Left lung (tissue), 14 donors: ENCODE measurements at places on chromosomes 6 and 20. TPM values are rescaled to one million over a fixed set of nuclear protein-coding genes. Genes with fewer than 3 reads are reported as not detected.

The C6orf58 gene
- 0.74 TPM for polyA plus RNA-seq

GRCh38 chr6:160177220-160177619 lies 55.6 kb downstream of the SLC22A1 start:
- no peaks in the 10 kb centered on the region for H3K4me1 ChIP-seq
- H3K27ac ChIP-seq: no peak overlapping the region
- H3K4me3 ChIP-seq: no peak overlapping the region
- DNase-seq: no peak
- H3K27me3 ChIP-seq: no peaks in the 10 kb centered on the region

GRCh38 chr20:63412889-63413288 lies 51.7 kb upstream of the CHRNA4 start:
- H3K36me3 ChIP-seq: no peaks in the 10 kb centered on the region
- no peaks in the 10 kb centered on the region for H3K4me1 ChIP-seq
- H3K4me3 ChIP-seq: no peak overlapping the region
- peaks cover 81% of the 10 kb centered on the region for H3K27me3 ChIP-seq
- no peak overlapping the region for H3K27ac ChIP-seq

DNA sequence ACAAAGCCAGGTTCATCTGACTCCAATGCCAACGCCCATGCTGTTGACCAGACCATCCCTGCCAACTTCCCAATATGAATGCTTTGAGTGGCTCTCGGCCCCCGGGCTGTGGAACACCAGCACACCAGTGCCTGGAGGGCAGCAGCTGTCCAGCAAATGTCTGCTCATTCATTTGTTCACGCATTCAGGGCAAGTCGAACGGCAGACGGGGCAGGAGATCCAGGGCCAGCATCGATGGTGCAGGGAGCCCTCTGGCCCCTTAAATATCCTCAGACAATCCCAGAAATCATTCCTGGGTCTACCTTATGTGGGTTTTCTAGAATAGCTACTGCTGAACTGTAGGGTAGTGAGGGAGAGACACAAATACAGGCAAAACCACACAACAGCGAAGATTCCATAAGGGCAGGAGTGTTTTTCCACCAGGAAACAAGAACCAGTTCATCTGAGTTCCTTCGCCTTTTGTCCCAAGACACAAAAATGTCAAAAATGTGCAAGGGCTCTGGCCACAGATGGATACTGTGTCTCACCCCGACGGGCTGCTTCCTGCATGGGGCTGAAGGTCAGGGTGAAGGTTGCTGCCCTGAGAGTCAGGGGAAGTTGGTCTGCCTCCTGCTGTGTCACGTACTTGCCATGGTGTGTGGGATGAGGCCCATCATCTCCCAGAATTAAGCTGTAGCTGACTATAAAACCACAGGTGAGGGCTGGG lies 15.5 kb downstream of the RIPOR3 start:
- DNase-seq: no peak
- H3K4me1 ChIP-seq: no peaks in the 10 kb centered on the region

The LGSN gene
- polyA plus RNA-seq: 0.67 TPM

DNA sequence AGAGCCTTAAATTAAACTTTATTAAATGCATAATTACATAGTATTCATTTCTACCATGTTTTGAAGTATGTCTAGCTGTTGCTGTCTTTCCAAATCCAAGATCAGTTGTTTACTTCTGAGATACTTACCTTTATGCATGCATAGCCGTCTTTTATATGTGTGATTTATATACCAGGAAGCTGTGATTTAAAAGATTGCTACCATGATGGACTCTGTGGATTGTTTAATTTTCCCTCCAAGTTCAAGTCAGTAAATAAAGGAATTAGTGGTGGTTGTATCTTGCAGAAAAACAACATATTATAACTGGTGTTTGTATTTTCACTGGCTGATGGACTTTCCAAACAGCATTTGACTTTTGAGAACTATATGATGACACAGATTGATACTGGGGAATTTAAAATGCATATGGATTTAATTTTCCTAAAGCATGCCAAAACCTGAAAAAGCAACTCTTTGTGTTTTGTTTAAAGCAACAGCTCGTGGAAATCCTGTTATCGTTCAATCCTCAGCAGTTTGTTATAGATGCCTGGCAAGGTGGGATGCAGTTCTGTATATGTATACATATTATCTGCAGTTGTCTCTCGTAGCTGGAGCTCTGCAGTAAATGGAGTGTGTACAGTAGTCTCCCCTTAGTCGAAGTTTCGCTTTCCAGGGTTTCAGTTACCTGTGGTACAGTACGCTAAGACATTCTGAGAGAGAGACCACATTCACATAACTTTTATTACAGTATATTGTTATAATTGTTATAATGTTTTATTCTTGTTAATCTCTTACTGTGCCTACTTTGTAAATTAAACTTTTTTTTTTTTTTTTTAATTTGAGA lies 77.1 kb downstream of the CBFA2T2 start:
- H3K4me3 ChIP-seq: no peak overlapping the region
- no peaks in the 10 kb centered on the region for H3K27me3 ChIP-seq
- H3K27ac ChIP-seq: no peak overlapping the region
- no peaks in the 10 kb centered on the region for H3K36me3 ChIP-seq

DNA sequence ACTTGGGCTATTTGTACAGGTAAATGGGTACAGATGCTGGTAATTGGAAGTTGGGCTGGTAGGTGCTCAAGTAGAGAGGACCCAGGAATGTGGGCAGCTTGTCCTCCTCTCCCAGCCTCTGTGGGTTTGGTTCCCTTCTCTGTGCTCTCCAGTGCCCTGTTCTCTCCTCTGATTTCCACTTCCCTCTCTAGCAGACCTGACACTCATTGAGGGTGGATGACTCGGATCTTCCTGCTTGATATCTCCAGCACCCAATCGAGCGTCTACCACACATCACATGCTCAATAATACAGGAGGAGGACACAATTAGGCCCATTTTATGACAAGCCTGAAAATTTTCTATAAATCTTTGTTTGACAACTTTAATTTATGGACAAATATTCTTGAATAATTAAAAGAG lies 23.7 kb downstream of the CST1 start:
- H3K27me3 ChIP-seq: no peaks in the 10 kb centered on the region
- DNase-seq: no peak
- H3K4me1 ChIP-seq: no peaks in the 10 kb centered on the region
- no peaks in the 10 kb centered on the region for H3K36me3 ChIP-seq
- H3K27ac ChIP-seq: no peak overlapping the region

- no peak for DNase-seq
- H3K27ac ChIP-seq: no peak overlapping the region
These were observed 49.7 kb upstream of the IPCEF1 start for GRCh38 chr6:154406301-154406700.

GRCh38 chr6:130466052-130466747 lies 100.4 kb downstream of the TMEM200A start:
- no peaks in the 10 kb centered on the region for H3K27me3 ChIP-seq
- H3K4me1 ChIP-seq: no peaks in the 10 kb centered on the region
- DNase-seq: no peak

The IL17A gene
- not detected for polyA plus RNA-seq

GRCh38 chr6:114272582-114272981 lies 70.2 kb downstream of the HS3ST5 start:
- H3K27ac ChIP-seq: no peak overlapping the region
- no peak for DNase-seq
- no peaks in the 10 kb centered on the region for H3K27me3 ChIP-seq
- H3K4me3 ChIP-seq: no peak overlapping the region
- H3K36me3 ChIP-seq: no peaks in the 10 kb centered on the region

GRCh38 chr6:34558172-34558714 lies 2.1 kb upstream of the SPDEF start:
- H3K4me3 ChIP-seq: no peak overlapping the region
- no peak for DNase-seq
- H3K4me1 ChIP-seq: no peaks in the 10 kb centered on the region
- H3K36me3 ChIP-seq: no peaks in the 10 kb centered on the region

The GNL1 gene
- polyA plus RNA-seq: 106 TPM

GRCh38 chr6:25279748-25280343 lies 672 bp downstream of the CARMIL1 start:
- H3K4me1 ChIP-seq: peaks cover 4% of the 10 kb centered on the region
- no peaks in the 10 kb centered on the region for H3K36me3 ChIP-seq
- peak overlapping the region; percentile 68 for H3K4me3 ChIP-seq
